ENCODE measurements at places on chromosomes 4 and X. TPM values are rescaled to one million over a fixed set of nuclear protein-coding genes. Genes with fewer than 3 reads are reported as not detected.
A peak's percentile ranks its signal among the peaks of the same experiment; 100 is the strongest.

GRCh38 chr4:47933840-47934239 is 19.5 kb upstream of the NFXL1 start:
- DNase-seq: peak; percentile 34

DNA sequence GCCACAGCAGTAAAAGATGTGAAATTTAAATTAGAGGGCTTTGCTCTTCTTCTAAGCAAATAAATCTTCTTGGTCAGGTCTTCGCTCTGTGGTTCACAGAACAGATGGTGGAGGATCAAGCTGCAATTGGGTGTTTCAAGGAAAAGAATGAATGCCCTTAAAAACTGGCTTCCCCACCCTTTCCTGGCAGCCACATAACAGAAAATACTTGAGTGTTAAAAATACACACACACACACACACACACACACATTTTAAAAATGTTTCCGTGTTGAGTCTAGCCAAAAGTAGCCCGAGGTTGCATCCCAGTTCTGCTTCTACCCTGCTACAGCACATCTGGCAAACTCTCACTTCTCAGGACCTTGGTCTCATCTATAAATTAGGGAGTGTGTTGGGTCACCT is 56.7 kb upstream of the FGFBP2 start:
- no peak for DNase-seq

DNA sequence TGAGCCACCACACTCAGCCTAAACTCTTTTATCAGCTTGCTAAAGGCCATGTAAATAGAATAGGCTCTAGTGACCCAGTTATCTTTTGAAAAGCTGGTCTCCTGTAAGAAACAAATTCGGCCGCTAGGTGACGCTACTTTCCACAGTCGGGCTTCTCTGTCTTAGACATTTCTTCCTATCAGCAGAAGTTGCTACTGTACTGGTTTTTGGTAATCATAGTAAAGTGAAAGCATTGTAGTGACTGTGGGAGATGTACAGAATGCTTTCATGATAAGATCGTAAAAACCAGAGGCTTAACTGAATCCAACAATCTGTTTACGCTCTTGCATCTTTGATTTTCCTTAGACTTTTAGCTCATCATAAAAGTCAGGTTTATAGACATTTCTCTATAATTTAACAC is 82.6 kb downstream of the GK start:
- peak; percentile 48 for DNase-seq

GRCh38 chrX:40300286-40300890 is 202.6 kb upstream of the BCOR start:
- DNase-seq: no peak

DNA sequence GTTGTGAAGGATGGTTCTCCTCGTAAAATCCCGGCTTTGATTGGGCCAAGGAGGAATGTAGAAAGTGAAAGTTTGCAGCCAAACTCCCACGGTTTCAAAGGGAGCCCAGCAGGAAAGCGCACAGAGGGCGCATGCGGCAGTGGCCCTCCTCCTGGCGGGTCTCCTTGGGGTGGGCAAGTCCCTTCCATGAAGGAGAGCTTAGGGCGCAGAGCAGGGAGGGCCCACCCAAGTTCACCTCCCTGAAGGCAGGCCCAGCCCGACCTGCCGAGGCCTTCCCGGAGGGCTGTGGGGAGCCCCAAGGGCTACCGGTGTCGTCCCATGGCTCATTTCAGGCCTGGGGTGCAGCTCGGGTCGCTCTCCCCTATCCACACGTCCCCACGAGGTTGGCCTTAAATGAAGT is 2.0 kb downstream of the PDZD4 start:
- no peak for DNase-seq

GRCh38 chrX:153511784-153512500 is 5.5 kb upstream of the ATP2B3 start:
- no peak for DNase-seq

DNA sequence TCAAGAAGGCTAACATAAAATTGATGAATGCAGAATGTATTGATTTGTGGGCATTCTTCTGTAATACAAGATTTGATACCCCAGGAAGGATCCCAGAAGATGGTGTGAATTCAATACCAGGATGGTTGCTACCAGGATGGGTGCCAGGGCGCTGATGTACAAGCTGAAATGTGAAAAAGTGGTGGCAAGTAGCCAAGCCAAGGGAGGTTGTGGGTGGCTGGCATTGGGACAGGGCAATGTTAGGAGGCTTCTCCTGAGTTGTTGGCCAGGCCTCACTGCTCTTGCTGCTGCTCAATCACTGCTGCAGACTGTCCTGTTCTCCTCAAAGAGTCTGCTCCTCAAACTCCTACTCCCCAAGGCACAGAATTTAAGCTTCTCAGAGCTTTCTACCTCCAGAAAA is 77.1 kb downstream of the RBM46 start:
- DNase-seq: no peak

DNA sequence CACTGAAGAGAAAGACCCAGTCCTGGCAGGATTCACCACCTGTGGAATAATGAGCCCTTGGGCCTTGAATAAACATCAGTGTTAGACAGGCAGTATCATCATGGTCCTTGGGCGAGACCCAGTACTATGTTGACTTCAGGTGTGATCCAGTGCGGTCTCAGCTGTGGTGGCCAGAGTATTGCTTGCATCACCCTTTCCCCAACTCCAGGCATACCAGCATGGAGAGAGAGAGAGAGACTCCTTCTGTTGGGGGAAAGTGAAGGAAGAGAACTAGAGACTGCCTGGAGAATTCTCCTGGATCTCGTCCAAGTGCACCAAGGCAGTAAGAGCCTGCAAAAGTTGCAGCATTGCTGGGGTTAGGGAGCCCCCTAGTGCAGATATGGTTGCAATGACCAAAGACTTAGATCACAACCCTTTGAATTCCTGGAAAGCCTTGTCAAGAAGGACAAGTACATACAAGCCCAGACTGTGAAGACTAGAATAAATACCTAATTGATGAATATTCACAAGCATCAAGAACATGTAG is 61.1 kb upstream of the VAMP7 start:
- DNase-seq: peak; percentile 57

GRCh38 chr4:48985976-48986653 is at the start of gene CWH43:
Gene CWH43, plus strand, starts transcription at chr4:48986275. Its CDS starts 155 bp downstream, at chr4:48986430.
- DNase-seq: no peak

GRCh38 chrX:1283741-1284140 is 15.1 kb downstream of the CSF2RA start:
- no peak for DNase-seq

Gene MUC7
- not detected for polyA plus RNA-seq

DNA sequence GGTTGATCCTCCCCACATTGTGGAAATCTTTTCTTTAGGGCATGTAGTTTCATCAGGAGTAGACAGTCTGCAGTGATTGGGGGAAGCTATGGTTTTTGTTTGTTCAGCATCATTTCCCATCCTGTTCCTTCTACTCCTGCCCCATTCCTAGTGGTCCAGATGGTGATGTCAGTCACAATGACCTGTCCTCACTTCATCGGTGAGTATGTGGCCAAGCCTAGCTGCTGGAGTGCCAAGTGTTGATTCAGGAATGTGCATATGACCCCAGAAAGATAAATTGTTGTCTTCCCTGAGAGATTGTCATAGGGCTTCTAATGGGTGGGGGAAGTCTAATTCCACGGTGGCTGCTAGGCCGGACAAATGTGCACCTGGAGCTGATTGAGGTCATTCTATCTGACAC is 130.6 kb upstream of the FAT1 start:
- no peak for DNase-seq

DNA sequence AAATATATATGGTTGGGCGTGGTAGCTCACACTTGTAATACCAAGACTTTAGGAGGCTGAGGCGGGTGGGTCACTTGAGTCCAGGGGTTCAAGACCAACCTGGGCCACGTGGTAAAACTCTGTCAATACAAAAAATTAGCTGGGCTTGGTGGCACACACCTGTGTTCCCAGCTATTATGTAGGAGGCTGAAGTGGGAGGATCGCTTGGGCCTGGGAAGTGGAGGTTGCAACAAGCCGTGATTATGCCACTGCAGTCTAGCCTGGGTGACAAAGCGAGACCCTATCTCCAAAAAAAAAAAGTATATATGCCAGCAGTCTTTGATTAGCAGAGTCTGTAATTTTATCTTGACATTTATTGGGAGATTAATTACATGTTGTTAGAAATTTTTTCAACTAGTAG is 8.7 kb downstream of the EIF2S3 start:
- no peak for DNase-seq

GRCh38 chrX:20320461-20321159 is 53.9 kb upstream of the RPS6KA3 start:
- no peak for DNase-seq

Gene EDNRA
- 15.0 TPM for polyA plus RNA-seq

GRCh38 chrX:154596290-154596929 is 11.5 kb downstream of the CTAG1A start:
- DNase-seq: no peak

GRCh38 chr4:97106161-97106560 is 1037.1 kb downstream of the STPG2 start:
- DNase-seq: no peak

GRCh38 chr4:624705-625590 is at the start of gene PDE6B:
Gene PDE6B, plus strand, starts transcription at chr4:625573. Its CDS starts 54 bp downstream, at chr4:625627.
- DNase-seq: no peak

- DNase-seq: no peak
Measured at GRCh38 chr4:23881052-23881501, 8.8 kb downstream of the PPARGC1A start.

DNA sequence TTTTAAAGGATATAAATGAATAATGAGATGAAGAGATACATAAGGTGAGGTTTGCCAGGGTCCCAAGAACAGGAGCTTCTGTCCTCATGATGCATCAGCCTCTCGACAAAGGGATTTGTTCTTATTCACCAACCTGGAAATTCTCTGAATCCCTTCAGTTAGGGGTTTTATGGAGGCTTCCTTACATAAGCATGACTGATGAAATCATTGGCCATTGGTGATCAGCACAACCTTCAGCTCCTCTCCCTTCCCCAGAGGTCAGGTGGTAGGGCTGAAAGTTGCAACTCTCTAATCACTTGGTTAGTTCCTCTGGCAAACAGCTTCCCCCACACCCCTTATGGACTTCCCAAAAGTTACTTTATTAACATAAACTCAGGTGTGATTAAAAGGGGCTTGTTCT is 222.0 kb downstream of the SPRY1 start:
- no peak for DNase-seq

Gene PHEX
- polyA plus RNA-seq: 0.55 TPM

- no peak for DNase-seq
Measured at GRCh38 chr4:31065086-31065485, 344.9 kb downstream of the PCDH7 start.

Gene BEX1
- 88.9 TPM for polyA plus RNA-seq

Gene PARM1
- 38.2 TPM for polyA plus RNA-seq

Gene SOWAHD
- polyA plus RNA-seq: 4.4 TPM

Gene HPGDS
- 5.0 TPM for polyA plus RNA-seq

Gene VEGFC
- polyA plus RNA-seq: 6.6 TPM

- no peak for DNase-seq
Measured at GRCh38 chr4:157444014-157444413, 223.5 kb downstream of the GRIA2 start.

GRCh38 chr4:101232074-101232776 is 115.1 kb downstream of the PPP3CA start:
- DNase-seq: no peak

Gene DUSP21
- polyA plus RNA-seq: not detected

Gene PRRG3
- polyA plus RNA-seq: 2.1 TPM

- DNase-seq: no peak
Measured at GRCh38 chr4:83618991-83619645, 83.2 kb downstream of the GPAT3 start.
